Fibroblast of skin of right quadriceps (primary cell): ENCODE measurements at places on chromosomes 4 and X.

DNA sequence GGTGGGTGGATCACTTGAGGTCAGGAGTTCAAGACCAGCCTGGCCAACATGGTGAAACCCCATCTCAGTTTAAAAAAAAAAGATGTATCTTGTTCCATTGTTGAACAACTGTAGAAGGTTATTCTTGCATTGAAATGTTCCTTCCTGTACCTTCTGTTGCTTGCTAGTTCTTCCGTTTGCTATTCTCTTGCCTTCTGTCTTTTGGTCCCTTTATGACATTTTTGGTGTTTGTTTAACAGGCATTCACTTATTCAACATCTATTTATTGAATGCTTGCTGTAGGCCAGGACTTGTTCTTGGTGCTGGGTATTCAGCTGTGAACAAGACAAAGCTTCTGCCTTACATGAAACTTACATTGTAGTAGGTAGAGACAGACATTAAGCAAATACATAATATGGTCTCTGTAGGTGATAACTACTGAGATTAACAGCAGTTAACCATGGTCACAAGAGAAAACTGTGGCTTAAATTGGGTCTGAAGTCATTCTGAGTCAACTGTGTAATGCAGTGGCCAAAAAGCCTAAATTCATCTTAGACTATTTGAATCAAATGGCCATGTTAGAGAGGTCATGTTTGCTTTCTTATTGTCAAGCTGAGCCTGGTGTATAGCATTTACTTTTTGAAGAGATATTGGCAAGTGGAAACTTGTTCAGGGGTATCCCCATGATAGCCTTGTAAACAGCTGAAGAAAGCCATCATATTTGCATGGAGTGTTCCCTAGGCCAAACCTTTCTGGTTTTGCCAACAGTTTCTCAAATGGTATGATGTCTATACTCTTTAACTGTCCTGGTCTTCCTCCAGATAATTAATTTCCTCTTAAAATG lies 35.6 kb downstream of the GAB1 start:
- no peak for DNase-seq

- DNase-seq, result no peak
These were observed 2.4 kb upstream of the MBNL3 start for GRCh38 chrX:132491191-132491590.

DNA sequence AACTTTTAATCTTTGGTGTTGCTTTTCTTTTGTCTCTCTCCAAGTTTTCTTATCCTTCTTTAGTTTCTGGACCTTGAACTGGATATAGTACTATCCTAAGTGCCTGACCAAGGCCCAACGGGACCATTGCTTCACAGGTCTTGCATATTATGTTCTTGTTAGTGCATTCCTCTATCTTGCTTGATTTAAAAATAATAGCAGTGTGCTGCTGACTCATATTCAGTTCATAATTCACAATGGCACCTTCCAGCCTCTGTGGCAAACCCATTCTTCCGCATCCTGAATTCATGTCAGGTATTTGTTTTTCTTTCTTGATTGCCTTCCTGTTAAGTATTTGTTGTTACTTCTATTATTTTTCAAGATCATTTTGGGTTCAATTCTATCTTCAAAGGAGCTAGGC lies 197.1 kb upstream of the GIMD1 start:
- DNase-seq, result no peak

- DNase-seq, result no peak
These were observed at the start of gene MAGIX for GRCh38 chrX:49162620-49163019. Gene MAGIX (plus strand): TSS chrX:49162758. CDS start chrX:49162890, 132 bp downstream.

DNA sequence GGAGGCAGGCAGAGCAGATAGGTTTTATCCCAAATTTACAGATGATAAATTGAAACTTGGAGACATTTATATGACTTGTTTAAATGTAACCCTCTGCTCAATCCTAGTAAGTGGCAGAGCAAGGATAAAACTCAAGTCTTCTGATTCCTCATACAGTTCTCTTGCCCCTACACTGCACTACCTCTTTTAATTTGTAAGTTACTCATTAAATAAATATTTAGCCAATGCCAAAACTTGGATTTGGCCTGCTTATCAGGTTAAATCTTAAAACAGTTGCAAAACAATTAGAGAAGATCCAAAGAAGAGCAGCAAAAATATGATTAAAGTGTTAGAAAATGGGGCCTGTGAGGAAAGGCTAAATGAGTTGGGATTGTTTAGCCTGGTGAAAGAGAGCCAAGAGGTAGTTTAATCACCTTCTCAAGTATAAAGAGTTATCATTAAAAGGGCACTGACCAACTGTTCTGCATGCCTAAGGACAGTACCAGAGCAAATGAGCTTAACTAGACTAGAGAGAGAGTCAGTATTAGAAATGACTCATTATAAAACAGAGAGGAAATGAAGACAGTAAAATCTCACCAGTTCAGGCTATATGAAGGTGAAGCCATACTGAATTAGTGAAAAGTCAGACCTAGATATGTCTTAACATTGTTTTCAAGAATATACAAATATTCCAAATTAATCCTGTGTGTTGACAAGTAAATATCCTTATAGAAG lies 146.3 kb downstream of the GRIA3 start:
- DNase-seq, result no peak

DNA sequence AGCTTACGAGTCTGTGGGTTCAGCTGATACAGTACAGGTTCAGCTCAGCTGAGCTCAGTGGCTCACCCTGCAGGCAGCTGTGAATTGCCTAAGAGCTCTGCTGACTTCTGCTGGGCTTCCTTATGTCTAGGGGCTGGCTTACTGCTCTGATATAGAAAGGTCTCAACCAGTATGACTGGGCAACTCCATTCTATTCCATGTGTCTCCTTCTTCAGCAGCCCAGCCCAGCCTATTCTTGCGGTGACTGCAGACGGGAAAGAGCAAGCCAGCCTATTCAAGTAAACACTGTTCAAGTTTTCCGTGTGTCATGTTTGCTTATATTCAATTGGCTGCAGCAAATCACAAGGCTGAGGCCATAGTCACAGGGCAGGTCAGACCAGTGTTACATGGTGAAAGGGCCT lies 615.4 kb upstream of the ZFP42 start:
- no peak for DNase-seq

- DNase-seq, result peak; percentile 80
These were observed 599 bp downstream of the NUP54 start for GRCh38 chr4:76147454-76148141.

GRCh38 chr4:92182006-92182735 lies 121.6 kb upstream of the GRID2 start:
- DNase-seq, result no peak
